ENCODE measurements at places on chromosomes 1 and 21.

- no peak for DNase-seq
These were observed 240.9 kb downstream of the KCTD3 start for GRCh38 chr1:215807911-215808436.

- DNase-seq, result no peak
These were observed 51.1 kb downstream of the COL24A1 start for GRCh38 chr1:86105533-86105866.

GRCh38 chr1:40637470-40638007 lies 27.9 kb downstream of the RIMS3 start:
- DNase-seq, result no peak

- no peak for DNase-seq
These were observed 3.7 kb upstream of the DIPK1A start for GRCh38 chr1:92964998-92965397.

DNA sequence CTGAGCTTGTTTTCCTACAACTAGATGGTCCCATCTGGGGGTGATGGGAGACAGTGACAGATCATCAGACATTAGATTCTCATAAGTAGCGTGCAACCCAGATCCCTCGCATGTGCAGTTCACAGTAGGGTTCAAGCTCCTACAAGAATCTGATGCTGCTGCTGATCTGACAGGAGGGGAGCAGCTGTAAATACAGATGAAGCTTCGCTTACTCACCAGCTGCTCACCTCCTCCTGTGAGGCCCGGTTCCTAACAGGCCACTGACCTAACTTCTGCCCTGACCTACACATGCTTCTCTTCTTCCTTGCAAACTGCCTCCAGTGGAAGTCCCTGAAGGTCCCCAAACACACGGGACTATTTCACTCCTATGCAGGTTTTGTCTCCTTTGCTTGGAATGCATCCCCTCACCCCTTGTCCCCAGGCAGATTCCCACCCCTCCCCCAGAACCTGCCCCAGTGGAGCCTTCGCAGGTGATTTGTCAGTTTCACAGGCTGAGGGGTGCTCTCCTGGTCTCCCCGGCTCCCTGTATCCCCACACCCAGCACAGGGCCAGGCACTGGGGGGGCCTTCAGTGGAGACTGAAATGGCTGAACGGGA lies 5.7 kb upstream of the ZBTB48 start:
- DNase-seq, result no peak

DNA sequence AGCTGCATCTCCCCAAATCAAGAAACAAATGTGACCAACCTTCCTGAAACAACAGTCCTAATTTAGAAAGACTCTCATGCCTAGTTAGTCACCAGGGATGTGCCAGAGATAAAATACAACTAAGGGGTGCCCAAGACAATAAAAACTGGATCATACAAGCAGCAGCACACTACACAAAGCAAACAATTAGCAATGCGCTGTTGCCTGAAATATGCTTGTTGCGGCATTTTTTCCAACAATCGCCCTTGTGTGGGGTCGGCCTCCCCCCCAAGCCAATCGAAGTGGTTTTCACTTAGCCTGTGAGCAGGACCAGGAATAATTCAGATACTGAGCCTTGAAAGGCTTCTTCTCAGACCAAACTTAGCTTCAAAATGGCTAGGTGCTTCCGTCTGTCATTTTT lies 1.4 kb upstream of the STMN1 start:
- DNase-seq, result no peak

- no peak for DNase-seq
These were observed 8.1 kb downstream of the ARF1 start for GRCh38 chr1:228090613-228091081.

DNA sequence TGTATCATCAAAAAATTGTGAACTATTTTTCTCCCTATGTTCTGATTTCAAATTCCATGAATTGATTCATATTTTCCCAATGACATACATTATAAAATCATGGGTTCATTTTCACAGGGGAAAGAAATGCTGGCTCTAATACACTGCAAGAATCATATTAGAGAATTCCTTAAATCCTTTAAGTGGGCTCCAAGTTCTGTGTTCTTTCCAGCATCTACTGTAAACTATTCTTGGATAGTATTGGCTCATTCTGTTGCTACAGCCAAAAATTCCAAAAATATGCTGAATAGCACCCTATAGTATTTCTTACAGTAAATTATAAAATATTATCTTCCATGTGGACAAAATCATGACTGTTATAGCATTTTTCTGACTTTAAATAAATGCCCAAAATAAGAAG lies 19.0 kb upstream of the C1orf105 start:
- DNase-seq, result no peak

DNA sequence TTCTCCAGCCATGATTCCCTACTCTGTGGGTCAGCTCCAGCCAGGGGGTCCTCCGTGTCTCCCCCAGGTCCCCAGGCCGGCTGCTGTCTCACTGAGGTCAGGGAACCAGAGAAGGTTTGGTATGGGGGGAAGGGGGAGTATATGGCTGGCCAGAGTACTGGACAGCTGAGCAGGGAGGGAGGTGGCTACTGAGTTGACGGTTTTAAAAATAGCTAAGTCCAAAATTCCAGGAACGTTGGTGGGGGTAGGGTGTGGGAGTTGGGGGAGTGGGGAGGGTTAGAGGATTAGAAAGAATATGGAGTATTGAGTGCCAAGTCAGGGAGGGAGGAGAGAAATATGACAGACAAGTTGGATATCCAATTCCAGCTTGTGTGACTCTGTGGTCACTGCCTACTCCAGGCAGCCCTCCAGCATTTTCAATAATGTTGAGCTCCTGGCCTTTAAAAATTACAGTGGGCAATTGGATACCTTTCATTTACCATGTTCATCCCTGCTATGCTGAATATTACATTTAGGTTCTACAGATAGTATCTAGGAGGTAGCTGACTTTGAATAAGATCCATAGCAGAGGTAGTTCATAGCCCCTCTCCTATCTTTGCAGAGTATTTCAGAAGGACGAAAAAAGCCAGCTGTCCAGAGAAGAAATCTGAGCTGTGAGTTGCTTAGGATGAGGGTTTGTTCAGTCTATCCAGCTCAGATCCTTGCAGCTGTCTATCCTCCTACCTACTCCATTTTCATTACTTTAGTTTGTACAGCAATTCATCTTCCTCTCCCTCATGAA lies at the start of gene HJV:
HJV (minus strand) TSS at position 114 of the 781 bp plus-strand sequence. CDS start 1,504 bp downstream, outside the sequence.
- DNase-seq, result no peak

DNA sequence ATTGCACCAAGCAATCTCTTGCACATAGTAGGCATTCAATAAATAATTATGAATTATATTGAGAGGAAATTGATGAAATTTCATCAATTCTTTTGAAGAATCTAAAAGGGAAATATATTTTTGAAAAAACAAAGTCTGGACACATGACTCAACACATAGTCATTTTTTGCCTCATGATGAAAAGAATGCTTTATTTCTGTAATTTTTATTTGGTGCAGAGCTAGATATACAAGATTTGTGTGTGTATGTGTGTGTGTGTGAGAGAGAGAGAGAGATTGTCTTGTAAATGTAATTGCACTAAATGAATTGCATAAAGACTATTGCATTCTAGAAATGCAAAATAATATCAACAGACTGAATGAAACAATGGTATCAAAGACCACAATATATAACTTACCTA lies 206.2 kb upstream of the C1orf87 start:
- no peak for DNase-seq

GRCh38 chr1:175808573-175808972 lies 65.2 kb upstream of the TNR start:
- DNase-seq, result no peak

- DNase-seq, result no peak
These were observed 80.0 kb upstream of the CNTN2 start for GRCh38 chr1:204962742-204963632.

Data from stimulated activated CD4-positive, alpha-beta T cell treated with anti-CD3 and anti-CD28 coated beads, Interleukin-12 subunit alpha, Interleukin-12 subunit beta, amount 100 ng/mL, for 24 hours (primary cell).